Activated naive CD4-positive, alpha-beta T cell (primary cell): ENCODE measurements at places on chromosomes 6 and 20.

DNA sequence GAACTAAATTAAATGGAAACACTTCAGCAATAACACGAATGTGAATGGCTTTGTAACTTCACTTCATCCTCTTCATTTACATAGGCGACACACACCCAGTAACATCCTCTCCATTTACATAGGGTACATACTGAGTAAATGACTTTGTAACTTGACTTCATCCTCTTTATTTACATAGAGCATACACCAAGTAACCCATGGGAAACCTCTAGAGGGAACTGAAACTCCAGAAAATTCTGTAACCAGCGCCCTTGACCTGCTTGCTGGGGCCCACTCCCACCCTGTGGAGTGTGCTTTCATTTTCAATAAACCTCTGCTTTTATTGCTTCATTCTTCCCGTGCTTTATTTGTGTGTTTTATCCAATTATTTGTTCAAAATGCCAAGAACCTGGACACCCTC is 81.6 kb upstream of the OPRM1 start:
- DNase-seq = no peak

GRCh38 chr6:49570474-49571079 is 20.1 kb downstream of the C6orf141 start:
- DNase-seq = no peak

- no peak for DNase-seq
Observed at GRCh38 chr6:33945931-33946330, 142.1 kb upstream of the MLN start.

DNA sequence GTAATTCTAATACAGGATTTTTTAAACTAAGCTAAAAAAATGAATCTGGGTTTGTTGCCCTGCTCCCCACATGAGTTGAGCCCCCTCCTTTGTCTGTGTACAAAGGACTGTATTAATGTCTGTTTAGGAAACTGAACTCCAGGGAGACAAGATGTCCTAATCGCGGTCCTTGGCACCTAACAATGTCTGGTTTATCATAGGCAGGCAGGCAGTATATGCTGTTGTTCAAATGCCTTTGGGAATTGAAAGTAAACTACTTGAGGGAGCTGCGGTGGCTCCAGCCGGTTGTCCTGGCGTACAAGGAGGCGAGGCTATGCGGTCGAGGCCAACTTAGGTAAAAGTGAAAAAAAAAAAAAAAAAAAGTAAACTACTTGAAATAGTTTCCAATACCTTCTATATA is 98.5 kb downstream of the TULP4 start:
- no peak for DNase-seq

GRCh38 chr6:116060572-116061283 is at the start of gene FRK:
TSS of gene FRK (minus strand) at chr6:116060891. CDS start at chr6:116060311, 580 bp downstream.
- DNase-seq = no peak
